Activated T-cell treated with anti-CD3 and anti-CD28 coated beads for 4 hours (primary cell): ENCODE measurements at places on chromosomes 5 and 9.
A peak's percentile ranks its signal among the peaks of the same experiment; 100 is the strongest.

GRCh38 chr9:133656211-133657119, 20.3 kb downstream of the DBH start:
- peak; percentile 16 for DNase-seq

GRCh38 chr5:73826301-73827105, 200.5 kb downstream of the ARHGEF28 start:
- DNase-seq: no peak

GRCh38 chr9:130847306-130848217, 12.5 kb downstream of the ABL1 start:
- DNase-seq: no peak

DNA sequence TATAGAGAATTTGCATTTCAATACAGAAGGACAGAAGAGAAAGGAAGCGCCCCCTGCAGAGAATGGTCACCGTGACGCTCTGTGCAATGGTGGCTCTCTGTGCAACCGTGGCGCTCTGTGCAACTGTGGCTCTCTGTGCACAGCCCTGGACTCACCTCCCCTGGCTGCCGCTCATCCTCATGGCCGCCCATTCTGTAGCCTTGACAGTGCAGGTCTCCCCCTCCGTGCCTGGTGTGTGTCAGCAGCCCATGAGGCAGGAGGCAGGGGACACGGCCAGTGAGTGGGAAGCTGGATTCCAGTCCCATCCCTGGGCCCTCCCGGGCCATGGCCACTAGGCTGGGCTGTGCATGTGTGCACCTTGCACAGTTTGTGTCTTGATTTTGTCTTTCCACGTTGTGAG, 12.0 kb downstream of the EXOC3 start:
- no peak for DNase-seq

DNA sequence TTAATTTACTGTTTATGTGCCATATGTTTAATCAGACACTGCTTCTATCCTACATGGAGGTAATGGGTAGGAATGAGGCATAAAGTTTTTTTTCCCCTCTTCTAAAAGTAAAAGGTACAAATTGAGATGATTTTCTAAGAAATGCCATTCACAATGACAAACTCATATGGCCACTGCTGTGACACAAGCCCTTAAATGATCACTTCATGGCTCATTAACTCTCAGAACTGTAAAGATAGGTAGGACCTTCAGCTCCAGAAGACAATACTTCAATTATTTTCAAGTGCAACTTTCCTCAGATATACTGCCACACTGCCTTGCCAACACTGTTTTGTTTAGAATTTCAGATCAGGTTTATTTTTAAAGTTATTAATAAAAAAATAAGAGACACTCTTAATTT, 362.9 kb upstream of the ZNF608 start:
- no peak for DNase-seq

- DNase-seq: no peak
These were observed 550.6 kb downstream of the CDH10 start for GRCh38 chr5:24094081-24094679.
